ENCODE measurements at places on chromosomes 3 and 15.
A peak's percentile ranks its signal among the peaks of the same experiment; 100 is the strongest.

GRCh38 chr3:127900536-127900935, 14.5 kb upstream of the KBTBD12 start:
- no peak for DNase-seq

DNA sequence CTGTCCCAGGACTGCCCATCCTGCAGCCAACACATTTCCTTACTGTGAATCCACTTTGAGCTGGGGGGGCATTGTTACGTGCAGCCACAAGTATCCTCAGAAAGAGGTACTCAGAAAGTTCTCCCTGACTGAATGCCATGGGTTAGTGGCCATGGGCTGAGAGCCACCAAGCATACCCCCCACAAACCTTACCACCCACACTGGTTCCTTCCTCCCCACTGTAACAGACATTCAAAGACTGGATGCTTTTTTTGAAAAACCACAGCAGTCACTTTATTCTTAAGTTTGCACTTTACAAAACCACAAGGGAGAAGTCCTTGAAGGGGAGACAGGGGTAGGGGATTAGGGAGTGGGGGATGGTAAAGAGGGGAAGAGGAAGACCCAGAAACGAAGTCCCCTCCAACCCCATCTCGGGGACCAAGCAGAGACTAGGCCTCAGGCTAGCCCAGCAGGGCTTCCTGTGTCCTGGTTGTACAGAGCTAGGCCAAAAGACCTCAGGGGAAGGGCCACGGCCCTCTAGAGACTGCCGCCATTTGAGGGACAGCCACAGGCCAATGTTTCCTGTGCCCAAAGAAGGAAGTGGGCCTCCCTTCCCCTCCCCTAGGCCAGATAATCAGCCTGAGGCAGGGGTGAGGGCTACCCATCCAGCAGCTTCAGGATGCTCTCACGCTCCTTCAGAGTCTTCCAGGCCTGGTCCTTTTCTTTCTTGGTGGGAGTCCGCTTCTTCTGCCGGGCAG, 10.1 kb upstream of the CAMK1 start:
- no peak for DNase-seq

DNA sequence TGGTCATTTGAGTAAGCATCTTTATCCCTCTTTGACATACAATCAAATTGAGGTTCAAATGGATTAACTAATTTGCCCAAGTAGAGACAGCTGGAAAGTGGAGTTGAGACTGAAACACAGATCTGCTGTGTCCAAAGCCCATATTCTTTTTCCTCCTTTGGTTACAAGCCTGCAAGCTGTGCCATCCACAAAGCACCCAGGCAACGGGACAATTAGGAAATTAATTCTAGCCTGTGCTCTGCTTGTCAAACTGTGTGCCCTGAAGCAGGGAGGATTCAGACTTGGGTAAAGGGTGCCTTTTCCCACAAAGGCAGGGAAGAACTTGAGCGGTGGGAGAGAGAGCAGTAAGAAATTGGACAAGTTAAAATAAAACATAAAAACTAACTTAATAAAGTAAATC, 127.9 kb downstream of the DTWD1 start:
- no peak for DNase-seq

DNA sequence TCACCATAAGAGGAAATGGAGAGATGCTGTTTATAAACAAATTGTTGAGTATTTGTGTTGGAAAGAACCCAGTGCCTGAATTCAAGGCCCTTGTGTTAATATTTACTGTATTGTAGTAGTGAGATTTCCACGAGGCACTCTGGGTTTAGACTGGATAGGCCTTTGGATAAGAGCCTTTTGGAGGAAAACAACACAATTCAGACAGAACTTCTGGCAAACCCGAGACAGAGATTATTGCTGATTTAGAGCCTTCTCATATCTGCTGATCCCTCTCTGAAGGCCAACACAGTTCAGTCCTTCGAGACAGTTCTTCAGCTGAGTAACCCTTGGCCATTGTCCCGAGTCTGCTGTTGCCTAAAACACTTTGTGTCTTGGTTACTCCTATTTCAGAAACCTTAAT, 55.7 kb downstream of the LMCD1 start:
- no peak for DNase-seq

DNA sequence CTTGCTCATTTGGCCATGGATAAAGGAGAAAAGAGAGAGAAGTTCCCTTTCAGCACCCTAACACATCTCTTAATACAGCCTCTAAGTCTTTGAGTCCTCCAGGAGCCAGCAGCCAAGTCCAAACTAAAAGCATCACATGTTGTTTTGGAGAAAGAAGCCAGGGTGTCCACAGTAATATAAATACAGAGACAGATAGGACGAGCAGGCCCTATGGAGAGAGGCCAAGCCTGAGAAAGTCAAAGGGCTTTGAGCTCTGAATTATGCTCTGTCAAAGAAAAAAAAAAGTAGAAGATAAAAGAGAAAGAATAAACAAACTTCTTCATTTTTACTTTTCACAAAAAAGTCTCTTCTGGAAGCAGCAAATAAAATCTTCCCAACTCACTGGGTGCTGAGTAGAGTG, 92.4 kb upstream of the THBS1 start:
- no peak for DNase-seq

DNA sequence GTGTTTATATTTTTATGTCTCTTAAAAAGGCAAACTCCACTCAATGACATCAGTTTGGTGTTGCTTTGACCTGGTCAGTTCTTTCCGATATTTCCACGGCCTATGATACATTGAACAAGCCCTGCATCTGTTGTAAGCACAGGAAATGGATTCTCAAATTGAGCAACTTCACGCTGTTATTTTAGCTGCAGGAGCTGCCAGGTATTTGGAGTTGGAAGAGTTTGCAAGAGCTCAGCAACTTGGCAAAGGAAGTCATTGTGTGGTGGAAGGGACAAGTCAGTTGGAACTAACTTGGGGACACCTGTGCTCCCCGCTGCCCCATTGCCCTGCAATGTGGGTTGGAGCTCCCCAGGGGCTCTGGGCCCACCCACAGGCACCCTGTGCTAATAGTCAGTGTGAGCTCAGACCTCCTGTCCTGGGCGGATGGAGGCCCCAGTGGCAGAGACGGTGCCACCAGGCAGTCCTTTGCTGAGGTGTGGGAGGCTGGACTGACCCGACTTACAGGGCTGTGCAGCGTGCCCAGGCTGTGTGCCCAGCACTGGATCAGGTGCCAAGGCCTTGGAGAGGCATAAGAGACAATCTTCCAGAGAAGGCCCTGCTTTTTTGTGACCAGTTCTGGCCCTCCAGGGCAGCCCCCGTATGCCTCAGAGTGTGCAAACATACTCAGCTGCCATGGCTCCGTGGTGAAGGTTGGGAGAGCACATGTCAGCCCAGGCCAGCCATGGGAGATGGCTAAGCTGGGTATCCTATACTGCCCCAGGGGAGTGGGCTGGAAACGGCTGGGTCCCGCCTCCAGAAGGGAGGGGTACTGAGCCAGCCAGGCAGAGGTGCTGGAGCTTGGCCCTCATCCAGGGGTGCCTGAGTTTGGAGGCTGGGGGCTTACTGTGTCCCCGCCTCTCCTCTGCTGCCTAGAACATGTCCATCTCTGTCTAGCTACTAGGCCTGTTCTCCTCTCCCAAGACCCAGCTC, 43.5 kb downstream of the KY start:
- DNase-seq = no peak

- DNase-seq = no peak
Observed at GRCh38 chr15:73923488-73924164, 2.6 kb upstream of the LOXL1 start.

DNA sequence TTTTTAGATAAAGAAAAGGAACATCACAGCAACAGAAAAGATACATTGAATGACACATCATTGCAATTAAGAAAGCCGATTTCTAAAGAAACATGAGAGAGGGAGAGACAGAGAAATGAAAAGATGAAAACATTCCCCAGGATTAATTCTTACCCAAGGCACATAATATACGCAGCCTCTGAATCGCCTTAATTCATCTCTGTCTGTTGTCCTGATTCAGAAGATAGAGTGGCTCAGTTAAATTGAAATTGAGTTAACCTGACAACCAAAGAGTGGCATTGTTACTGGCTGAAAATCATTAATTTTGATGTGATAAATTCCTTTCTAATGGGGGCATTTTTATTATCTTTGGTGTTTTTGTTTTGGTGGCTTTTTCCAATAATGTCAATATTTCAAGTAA, 701.9 kb downstream of the EDEM1 start:
- DNase-seq = no peak

DNA sequence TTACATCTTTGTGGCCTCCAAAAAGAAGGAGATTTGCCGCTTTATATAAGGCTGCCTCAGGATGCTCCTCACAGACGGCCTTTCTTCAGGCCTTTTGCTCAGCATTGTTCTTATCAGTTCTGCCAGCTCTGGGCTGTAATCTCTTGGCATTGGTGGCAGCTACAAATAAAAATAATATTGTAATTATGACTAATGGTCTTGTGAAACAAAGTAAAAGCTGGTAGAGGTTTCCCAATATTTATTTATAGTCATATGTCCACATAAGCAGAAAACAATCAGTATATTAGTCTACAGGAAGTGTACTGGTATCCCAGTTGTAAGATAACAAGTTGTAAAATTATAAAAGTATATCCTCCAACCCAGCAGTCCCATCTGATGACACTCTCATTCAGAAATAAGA, 7.3 kb downstream of the NEK4 start:
- DNase-seq = no peak

DNA sequence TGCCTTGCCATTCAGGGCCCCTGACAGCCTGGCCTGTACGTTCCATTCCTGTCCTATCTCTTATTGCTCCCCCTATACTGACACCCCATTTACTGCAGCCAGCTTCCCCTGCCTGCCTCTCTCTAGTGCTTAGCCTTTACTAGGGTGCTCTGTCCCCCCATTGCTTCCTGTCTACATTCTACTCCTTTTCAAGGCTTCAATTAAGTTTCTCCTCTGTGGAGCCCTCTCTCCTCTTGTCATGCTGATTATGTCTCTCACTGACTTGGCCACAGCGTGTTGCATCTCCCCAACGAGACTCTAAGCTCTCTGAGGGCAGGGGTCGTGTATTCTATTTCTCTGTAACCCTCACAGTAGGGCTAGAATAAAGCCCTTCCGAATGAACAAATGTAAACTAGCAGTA, 185.2 kb downstream of the RPLP1 start:
- no peak for DNase-seq

DNA sequence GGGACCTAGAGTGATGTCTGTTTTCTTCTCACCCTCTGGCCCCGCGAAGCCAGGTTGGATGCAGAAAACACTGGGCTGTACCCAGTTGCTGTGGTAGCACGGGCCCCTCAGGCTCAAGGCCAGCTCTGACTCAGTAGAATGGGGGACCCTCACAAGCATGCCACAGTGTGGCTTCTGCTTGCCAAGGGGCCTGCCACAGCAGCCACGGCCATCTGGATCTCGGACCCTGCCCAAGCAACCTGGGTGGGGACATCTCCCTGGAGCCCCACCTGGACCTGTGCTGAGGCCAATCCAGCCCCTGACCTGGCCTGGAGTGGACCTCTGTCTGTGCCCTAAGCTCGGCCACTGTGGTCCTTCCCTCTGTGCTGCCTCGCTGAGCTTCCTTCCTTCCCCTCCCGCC, 59.0 kb downstream of the MGLL start:
- DNase-seq = no peak

DNA sequence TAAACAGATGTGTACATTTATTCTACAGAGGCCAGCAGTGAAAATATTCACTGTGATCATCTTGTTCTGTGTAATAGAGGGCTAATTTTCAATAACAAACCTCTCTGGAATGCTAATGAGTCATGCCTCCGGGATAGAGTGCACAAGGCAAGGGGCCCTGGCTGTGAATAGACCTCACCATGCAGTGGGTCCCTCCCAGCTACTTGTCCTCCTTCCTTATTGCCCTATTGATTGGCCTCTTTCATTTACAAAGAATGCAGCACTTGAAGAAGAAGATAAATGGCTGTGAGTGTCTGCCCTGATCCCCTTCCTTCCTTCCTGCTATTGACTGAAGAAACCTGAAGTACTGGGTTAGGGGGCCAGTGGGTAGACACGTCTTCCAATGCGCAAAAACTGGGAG, 436.3 kb downstream of the WDR72 start:
- DNase-seq = no peak

DNA sequence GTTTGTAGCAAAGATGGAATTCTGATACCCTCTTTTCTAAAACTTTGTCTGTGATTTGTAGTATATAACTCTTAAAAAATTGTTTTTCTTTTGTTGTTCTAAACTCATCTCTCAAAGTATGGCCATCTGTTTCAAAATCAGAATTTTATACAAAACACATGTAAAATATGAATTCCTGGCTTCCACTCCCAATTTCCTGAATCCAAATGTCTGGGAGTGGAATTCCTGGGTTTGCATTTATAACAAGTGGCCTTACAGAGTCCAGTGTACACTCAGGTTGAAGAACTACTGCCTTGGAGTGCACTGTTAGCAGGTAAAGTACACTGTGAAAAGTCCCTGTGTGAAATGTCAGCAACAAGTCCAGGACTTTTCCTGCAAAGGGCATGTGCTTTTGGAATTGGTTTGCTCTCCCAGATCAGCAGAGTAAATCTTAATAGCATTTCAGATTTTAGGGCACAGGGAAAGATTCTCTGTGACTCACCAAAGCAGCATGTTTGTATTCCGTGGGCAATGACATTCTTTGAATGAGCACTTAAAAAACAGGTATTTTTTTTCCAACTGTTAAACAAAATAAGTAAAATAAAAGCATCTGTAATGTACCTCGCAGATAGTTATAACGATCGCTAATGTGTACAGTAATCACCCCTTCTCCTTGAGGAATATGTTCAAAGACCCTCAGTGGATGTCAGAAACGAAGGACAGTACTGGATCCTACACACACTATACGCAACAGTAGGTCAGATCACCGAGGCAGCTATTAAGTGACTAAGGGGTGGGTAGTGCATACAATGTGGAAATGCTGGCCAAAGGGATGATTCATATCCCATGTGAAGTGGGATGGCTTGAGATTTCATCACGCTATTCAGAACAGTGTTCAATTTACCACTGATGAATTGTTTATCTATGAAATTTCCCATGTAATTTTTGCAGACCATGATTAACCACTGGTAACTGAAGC, 2.0 kb upstream of the CLDN16 start:
- no peak for DNase-seq

- DNase-seq = no peak
Observed at GRCh38 chr3:158185711-158186110, 75.8 kb downstream of the RSRC1 start.

GRCh38 chr15:63372018-63372705, 9.5 kb downstream of the CA12 start:
- peak; percentile 1 for DNase-seq

DNA sequence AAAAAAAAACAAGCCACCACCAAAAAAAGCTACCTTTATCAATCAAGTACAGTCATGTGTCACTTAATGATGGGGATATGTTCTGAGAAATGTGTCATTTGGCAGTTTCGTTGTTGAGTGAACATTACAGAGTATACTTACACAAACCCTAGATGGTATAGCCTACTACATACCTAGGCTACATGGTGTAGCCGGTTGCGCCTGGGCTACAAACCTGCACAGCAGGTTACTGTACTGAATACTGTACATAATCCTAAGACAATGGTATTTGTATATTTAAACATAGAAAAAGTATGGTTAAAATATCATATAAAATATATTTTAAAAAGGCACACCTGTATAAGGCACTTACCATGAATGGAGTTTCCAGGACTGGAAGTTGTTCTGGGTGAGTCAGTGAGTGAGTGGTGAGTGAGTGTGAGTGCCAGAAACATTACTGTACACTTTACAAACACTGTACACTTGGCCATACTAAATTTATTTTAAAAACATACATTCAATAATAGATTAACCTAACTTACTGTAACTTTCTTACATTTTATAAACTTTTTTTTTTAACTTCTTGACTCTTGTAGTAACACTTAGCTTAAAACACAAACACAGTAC, 25.9 kb upstream of the JMJD7 start:
- DNase-seq = no peak

GRCh38 chr15:98881526-98882520, 125.8 kb downstream of the PGPEP1L start:
- DNase-seq = no peak
